ENCODE measurements at places on chromosomes 3 and 15.
A peak's percentile ranks its signal among the peaks of the same experiment; 100 is the strongest.

- peak; percentile 33 for DNase-seq
Measured at GRCh38 chr3:113495035-113495434, 19.9 kb downstream of the SPICE1 start.

DNA sequence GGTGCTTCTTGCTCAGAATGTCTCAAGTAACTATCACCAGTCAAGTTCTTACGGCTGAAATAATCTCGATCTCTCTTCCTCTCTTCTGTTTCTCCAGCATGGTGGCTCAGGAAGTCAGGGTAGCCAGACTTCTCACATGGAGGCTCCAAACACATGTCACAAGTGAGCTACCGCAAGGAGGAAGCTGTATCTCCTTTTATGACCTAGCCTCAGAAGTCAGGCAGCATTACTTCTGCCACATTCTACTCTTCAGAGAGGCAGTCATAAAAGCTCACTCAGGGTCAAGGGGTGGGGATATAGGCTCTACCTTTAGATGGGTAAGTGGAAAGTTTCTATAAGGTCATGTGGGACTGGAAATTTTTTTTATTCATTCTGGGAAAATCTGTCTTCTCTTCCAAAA lies 86.6 kb upstream of the NEO1 start:
- DNase-seq: no peak

DNA sequence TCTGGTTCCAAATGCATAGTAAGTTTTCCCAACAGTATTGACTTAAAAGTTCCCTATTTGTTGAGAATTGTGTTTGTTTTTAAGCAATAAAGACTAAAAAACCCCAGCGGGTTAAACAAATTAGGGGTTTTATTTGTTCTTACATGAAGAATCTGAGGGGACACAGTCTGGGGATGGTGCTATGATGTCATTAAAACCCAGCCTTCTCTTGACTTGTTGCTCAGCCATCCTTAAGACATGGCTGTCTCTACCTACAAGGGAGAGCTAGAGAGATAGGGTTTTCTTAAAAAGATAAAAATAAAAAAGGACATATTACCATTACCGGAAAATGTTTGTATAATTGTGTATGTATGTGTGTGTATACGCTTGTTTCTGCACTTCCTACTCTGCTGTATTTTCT lies 11.7 kb upstream of the ARL14 start:
- DNase-seq: no peak

DNA sequence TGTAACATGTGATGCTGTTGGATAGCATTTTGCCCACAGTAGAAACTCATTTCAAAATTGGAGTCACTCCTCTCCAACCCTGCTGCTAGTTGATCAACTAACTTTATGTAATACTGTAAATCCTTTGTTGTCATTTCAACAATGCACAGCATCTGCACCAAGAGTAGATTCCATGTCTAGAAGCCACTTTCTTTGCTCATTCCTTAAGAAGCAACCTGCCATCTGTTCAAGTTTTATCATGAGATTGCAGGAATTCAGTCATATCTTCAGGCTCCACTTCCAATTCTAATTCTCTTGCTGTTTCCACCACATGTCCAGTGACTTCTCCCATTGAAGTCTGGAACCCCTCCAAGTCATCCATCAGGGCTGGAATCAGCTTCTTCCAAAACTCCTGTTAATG lies 42.9 kb downstream of the AKAP13 start:
- no peak for DNase-seq

- no peak for DNase-seq
Measured at GRCh38 chr3:195007766-195008165, 263.2 kb downstream of the XXYLT1 start.

DNA sequence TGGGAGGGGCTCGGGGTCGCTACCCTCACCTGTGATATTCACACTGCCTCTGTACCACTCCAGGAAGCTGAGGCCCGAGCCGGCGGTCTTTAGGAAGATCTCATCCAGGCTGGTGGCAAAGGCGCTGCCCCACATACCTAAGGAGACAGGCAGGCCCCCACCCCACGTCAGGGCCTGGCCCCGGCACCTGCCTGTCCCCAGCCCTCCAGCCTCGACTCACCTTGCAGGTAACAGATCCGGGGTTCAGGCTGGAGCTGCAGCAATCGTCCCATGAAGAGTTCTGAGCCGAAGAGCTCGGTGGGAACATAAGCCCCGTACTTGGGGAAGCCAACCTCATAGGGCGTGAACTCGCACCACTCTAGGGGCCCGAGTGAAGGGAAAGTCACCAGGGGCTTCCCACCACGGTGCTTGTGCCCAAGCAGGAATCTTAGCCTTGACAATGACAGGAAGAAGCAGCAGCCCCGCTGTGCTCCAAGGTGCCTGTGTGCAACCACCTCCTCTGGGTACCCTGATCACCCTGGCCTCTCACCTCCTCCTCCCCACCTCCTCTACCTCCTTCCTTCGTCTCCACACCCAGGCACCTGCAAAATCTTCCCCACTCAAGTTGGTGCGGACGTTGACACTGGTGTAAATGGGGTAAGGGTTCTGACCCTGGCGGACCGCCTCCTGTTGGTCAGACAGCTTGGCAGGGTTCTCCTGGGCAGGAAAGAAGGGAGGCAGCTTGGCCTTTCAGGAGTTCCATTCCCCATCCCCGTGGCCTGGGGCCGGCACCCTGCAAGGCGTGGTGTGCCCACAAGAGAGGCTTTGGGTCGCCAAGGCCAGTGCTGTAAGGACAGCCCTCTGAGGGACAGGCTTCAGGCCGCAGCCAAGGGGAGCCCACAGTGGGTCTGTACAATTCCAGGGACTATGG lies 10.6 kb downstream of the PLA2G4F start:
- DNase-seq: no peak

DNA sequence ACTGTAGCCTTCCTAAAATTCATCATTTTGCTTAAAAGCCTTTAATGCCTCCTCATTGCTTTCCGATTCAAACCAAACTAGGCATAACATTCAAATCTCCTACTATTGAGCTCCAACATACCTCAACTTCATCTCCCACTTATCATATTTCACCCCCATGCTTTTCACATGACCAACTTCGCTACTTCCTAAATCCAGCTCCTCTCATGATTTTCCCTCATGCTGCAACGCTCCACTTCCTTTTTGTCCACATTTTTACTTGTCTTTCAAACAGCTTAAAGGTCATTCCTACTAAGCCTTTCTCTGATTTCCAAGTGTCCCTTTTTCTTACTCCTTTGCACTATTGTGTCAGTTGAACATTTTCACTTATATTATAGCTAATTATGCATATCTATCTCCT lies 20.3 kb upstream of the ANXA2 start:
- DNase-seq: no peak

- DNase-seq: no peak
Measured at GRCh38 chr3:156416846-156417558, 137.9 kb downstream of the SSR3 start.

GRCh38 chr3:136932523-136932922 lies 25.3 kb upstream of the IL20RB start:
- no peak for DNase-seq

Data from SW 1271 (cell line).